ENCODE measurements at places on chromosomes 3 and 15. TPM values are rescaled to one million over a fixed set of nuclear protein-coding genes. Genes with fewer than 3 reads are reported as not detected.

The CLEC3B gene
- 7.6 TPM for total RNA-seq

The GOLGA8J gene
- not detected for total RNA-seq

GRCh38 chr3:174325834-174326700 lies 533.1 kb upstream of the NAALADL2 start:
- no peak for DNase-seq

GRCh38 chr3:145134738-145135137 lies 1026.2 kb downstream of the PLOD2 start:
- DNase-seq, result no peak

The USP19 gene
- total RNA-seq, result 40.9 TPM

- no peak for DNase-seq
Observed at GRCh38 chr3:43259626-43260025, 26.7 kb upstream of the SNRK start.

DNA sequence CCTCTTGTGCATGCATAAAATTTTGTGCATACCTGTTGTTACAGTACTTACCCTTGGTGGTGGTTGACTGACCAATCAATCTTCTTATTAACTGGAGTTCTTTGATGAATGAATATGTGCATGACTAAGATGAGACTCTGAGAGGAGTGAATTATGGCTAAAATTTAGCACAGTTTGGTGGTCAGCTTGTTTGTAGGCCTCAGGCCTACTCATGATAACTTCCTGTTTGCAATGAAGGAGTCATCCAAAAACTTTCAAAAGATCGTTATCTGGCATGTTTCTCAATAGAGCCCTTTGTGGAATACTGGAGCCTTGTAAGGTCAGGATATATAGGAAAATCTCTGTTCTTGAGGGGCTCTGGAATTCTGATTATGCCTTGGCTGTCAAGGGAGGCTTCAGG lies 66.5 kb downstream of the LEKR1 start:
- no peak for DNase-seq

The ALPK3 gene
- 1.8 TPM for total RNA-seq

Measured in esophagus squamous epithelium (tissue), 5 donors.